ENCODE measurements at places on chromosomes 1 and 21.
A peak's percentile ranks its signal among the peaks of the same experiment; 100 is the strongest.

DNA sequence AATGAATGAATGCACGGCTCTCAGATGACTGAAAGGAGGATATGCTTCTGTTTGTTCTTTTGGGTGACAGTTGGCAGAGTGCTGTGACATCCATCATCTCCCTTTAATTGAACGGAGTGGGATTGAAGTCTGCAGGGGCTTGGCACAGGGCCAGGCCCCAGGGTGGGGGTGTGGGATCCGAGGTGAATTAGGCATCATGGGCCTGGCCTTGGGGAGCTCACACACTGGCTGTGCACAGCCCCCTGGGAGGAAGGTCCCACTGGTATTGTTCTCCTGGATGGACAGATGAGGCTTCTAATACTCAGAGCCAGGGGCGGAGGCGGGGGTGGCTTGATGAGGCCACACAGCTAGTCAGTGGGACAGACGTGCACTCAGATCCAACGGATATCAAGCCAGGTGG is 19.3 kb downstream of the EPHB2 start:
- no peaks in the 10 kb centered on the region for H3K4me1 ChIP-seq
- H3K27ac ChIP-seq = no peak overlapping the region
- H3K4me3 ChIP-seq = no peak overlapping the region
- H3K36me3 ChIP-seq = no peaks in the 10 kb centered on the region

GRCh38 chr1:27058966-27059669 is 46.5 kb upstream of the TENT5B start:
- no peak overlapping the region for H3K4me3 ChIP-seq
- H3K4me1 ChIP-seq = no peaks in the 10 kb centered on the region
- no peaks in the 10 kb centered on the region for H3K27me3 ChIP-seq
- DNase-seq = no peak
- no peak overlapping the region for H3K27ac ChIP-seq

- peaks cover 60% of the 10 kb centered on the region for H3K4me1 ChIP-seq
- no peaks in the 10 kb centered on the region for H3K27me3 ChIP-seq
- DNase-seq = no peak
- H3K27ac ChIP-seq = peak overlapping the region; percentile 35
These were observed 12.4 kb downstream of the CDC14A start for GRCh38 chr1:100364697-100365096.

DNA sequence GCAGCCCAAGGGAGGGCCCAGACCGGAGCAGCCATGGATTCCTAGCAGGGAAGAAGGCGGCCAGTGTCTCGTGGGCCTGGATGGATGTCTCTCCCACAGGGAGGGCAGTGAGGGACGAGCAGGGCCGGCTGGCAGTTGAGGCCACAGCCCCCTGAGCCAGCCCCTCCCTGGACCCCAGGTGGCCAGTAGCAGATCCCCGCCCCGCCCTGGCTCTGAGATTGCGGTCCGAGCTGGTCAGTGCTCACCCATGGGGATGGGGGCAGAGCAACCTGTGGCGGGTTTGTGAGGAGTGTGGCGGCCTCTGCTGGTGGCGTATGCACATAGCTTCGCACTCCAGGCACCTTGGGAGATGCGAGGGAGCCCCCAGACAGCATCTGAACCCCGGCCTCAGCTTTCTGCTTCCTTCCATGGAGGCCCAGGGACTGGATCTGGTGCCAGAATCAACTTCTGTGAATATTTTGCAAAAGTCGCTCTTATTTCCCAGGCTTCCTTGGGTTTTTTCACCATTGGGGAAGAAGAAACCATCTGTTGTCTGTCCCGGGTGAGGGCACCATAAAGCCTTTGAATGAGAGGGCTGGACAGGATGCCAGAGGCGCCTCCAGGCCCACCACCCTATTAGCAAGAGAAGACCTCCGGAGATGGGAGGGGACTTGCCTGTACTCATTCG is 8.4 kb upstream of the KCNN3 start:
- peak; percentile 79 for DNase-seq
- H3K4me1 ChIP-seq = peaks cover 4% of the 10 kb centered on the region
- H3K4me3 ChIP-seq = no peak overlapping the region
- no peak overlapping the region for H3K27ac ChIP-seq
- peaks cover 35% of the 10 kb centered on the region for H3K27me3 ChIP-seq
- no peaks in the 10 kb centered on the region for H3K36me3 ChIP-seq

DNA sequence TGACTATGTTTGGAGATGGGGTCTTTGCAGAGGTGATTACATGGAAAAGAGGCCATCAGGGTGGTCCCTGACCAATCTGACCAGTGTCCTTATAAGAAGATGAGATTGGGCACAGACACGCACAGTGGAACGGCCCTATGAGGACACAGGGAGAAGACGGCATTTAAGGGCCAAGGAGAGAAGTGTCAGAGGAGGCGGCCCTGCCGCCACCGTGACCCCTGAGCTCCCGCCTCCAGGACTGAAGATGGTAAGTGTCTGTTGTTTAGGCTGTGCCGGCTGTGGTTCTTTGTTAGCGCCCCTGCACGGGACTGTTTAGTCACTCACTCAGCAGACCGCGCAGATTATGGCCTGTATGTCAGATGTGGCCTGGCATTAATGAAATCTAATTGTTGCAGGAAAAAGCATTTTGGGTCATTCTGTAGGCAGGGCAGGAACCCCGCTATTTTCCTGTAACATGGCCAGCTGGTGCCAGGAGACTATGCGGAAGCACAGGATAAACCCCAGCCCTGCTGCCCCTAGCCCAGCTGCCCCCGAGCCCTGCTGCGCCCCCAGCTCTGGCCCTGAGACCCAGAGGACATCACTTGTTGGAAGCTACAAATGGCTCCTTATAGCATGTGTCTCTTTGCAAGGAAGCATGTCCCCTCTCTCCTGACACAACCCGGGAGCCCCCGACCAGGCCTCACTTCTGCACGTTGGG is 53.7 kb upstream of the RIPK4 start:
- no peak overlapping the region for H3K27ac ChIP-seq
- H3K27me3 ChIP-seq = no peaks in the 10 kb centered on the region
- H3K4me1 ChIP-seq = peaks cover 1% of the 10 kb centered on the region
- DNase-seq = no peak
- H3K36me3 ChIP-seq = no peaks in the 10 kb centered on the region

GRCh38 chr1:1869469-1869868 is 21.4 kb downstream of the GNB1 start:
- H3K27me3 ChIP-seq = no peaks in the 10 kb centered on the region
- no peak overlapping the region for H3K27ac ChIP-seq
- H3K36me3 ChIP-seq = peaks cover 47% of the 10 kb centered on the region
- H3K4me1 ChIP-seq = peaks cover 33% of the 10 kb centered on the region

GRCh38 chr1:2480986-2481364 is 4.9 kb downstream of the PLCH2 start:
- H3K27ac ChIP-seq = no peak overlapping the region
- no peak for DNase-seq

- H3K36me3 ChIP-seq = no peaks in the 10 kb centered on the region
- H3K27ac ChIP-seq = no peak overlapping the region
- H3K4me1 ChIP-seq = peaks cover 15% of the 10 kb centered on the region
- DNase-seq = peak; percentile 79
These were observed 3.6 kb downstream of the CR1 start for GRCh38 chr1:207499573-207499972.

DNA sequence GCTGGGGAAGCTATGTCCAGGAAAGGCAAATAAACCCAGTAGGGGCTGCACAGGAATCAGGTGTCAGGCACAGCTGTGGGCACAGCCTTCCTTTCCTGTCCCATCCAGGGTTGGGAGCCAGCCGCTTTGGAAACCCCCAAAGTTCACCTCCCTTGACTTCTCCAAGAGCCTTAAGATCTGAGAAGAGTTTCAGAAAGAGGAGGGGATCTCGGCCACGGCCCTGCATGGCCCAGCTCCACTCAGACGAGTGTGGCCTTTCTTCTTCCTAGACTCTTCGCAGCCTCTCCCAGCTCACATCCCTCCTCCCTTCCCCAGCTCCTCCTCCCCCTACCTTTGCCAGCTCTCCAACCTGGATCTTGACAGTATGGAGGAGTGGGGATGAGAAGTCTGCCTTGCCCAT is 36.7 kb downstream of the RHBG start:
- H3K4me1 ChIP-seq = no peaks in the 10 kb centered on the region
- no peak overlapping the region for H3K4me3 ChIP-seq
- no peaks in the 10 kb centered on the region for H3K36me3 ChIP-seq
- H3K27ac ChIP-seq = no peak overlapping the region

DNA sequence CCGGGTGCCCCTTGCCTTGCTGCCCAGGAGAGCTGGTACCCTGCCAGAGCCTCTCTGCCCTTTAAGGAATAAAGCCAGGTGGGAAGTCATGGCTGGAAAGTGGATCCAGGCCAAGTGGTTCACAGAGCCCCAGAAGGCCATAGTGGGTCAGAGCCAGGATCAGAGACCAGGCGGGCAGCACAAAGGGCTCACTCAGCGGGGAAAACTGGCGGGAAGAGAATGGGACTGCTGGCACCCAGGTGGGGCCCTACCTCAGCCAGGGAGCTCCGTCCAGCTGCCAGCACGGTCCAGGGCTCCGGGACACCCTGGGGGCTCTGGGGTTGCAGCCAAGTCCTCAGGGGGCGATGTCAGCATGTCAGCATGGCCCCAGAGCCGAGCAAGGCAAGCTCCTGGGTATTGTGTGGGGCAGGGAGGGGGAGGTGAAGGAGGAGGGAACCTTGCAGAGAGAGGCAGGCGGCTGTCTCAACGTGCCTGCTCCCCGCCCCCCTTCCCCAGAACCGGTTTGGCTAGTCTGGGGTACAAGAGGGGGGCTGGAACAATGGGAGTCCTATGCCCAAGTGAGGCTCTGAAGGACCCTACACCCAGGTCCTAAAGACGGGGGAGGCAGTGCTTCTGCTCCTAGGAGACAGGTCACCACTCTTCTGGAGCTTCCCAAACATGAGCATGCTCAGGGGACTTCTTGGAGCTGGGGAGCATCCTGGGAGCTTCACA is at the start of gene ARHGEF19:
TSS of gene ARHGEF19 (minus strand) at position 402 of the 711 bp plus-strand sequence. CDS start 3,598 bp downstream, outside the sequence.
- peaks cover 13% of the 10 kb centered on the region for H3K4me1 ChIP-seq
- H3K4me3 ChIP-seq = no peak within 1 kb of the TSS
- no peaks in the 10 kb centered on the region for H3K36me3 ChIP-seq

DNA sequence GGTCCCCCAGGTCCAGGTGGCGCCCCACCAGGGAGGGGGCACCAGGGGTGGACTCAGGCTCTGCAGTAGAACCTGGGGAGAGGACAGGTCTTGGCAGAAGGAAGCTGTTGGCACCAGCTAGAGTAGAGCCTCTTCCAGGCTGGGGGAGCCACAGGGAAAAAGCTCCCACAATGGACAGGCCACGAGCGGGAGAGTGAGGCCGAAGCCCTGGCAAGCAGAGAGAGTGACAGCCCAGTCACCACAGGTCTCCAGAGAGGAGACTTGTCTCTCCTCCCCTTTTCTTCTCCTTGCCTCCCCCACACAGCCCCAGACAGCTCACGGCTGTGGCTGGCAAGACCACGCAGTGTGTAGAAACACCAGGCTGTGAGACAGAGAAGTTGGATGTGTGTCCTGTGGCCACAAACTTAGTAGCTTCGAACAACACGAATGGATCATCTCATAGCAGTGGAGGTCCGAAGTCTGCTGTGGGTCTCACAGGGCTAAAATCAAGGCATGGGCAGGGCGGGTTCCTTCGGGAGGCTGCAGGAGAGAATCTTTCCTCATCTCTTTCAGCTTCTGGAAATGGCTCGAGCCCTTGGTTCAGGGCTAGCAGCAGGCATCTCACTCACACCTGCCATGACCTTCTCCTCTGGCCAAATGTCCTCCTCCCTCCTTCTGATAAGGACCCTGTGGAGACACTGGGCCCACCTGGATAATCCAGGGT is 3.3 kb downstream of the KRTAP12-4 start:
- H3K4me3 ChIP-seq = no peak overlapping the region
- peaks cover 26% of the 10 kb centered on the region for H3K4me1 ChIP-seq
- no peak overlapping the region for H3K27ac ChIP-seq
- H3K27me3 ChIP-seq = no peaks in the 10 kb centered on the region
